Left forelimb (tissue), 1 donor: ENCODE measurements at places on chromosomes 12 and 14.

DNA sequence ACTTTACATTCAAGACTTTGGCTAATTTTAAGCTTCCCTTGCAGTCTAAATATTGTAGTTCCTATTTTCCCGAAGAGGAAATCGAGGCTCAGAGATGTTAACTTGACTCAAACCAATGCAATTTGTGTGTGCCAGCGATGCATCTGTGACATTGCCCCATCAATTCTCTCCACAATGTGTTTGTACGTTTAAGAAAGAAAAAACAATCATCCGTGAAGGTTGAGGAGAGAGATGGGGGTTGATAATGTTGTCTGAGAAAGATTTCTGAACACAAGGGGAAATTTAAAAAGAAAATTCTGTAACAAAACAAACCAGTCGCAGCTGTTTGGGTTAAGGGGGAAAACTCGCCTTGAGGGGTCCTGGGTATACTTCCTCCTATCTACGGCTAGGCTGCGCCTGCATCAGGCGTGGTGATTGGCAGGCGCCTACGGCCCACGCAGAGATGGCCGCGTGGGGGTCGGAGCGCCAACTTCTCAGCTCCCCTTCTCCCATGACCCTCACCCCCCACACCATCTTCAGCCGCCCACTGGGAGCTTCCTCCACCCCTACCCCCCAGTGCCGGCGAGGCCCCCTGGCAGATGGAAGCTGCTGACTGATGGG lies 12.3 kb downstream of the SIX1 start:
- DNase-seq, result no peak

- DNase-seq, result no peak
Observed at GRCh38 chr12:107242189-107242588, 148.8 kb upstream of the CRY1 start.

- no peak for DNase-seq
Observed at GRCh38 chr12:121712190-121712460, 427 bp upstream of the TMEM120B start.

DNA sequence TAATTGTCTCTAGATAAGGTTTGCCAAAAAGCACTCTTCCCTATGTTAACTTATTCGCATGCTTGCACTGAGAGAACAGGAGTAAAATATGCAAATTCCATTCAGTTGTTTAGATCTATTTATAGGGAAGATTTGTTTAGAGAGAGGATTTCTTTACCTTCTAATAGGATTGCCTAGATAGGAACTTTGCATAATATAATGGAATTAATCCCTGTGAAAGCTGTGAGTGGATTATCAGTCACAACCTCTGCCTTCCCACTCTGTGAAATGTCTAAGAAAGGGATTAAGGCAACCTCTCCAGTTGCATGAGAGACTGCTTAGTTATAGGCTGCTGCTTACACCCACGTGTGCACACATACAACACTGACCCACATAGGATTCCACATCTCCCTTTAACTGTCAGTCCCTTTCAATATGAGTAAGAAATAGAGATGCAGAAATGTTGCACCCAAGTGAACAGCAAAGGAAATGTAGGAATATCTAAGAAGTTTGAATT lies 83.2 kb downstream of the ALG10B start:
- no peak for DNase-seq

DNA sequence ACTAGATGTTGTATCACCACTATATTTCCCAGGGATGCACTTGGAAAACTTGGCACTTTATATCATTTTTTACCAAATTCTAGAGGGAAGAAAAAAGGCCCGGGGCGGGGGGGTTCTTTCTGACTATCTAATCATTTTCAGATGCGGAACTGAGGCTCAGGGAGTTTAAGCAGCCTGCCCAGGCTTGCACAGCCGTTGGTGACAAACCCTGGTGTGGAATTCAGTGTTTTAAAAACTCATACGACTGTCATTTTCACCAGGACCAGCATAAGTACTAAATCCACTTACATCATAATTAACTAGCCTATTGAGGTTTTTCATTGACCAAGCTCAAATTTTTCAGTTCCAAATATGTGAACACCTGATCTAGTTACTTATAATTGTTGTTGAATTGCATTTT lies 181.0 kb downstream of the IPO8 start:
- DNase-seq, result no peak

GRCh38 chr12:124626971-124627411 lies 59.6 kb upstream of the NCOR2 start:
- peak; percentile 80 for DNase-seq

GRCh38 chr12:68113644-68114043 lies 45.9 kb downstream of the IFNG start:
- no peak for DNase-seq

DNA sequence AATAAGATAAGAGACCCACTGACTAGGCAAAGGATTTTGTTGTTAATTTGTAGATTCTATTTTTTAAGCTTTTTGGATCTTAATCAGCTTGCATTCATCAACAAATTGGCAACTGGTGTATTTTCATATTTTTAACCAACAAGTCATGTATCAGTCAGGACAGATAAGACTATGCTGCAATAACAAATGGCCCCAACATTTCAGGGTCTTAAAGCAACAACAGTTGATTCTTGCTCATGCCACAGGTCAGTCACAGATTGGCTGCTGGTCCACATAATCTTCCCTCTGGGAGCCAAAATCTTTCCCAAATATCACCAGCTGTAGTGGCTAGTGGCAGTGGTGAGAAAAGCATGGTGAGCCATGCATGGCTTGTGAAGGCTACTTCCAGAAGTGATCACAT lies 21.9 kb upstream of the SERPINA12 start:
- DNase-seq, result no peak

GRCh38 chr12:53476769-53477209 lies 22.5 kb downstream of the MAP3K12 start:
- no peak for DNase-seq

DNA sequence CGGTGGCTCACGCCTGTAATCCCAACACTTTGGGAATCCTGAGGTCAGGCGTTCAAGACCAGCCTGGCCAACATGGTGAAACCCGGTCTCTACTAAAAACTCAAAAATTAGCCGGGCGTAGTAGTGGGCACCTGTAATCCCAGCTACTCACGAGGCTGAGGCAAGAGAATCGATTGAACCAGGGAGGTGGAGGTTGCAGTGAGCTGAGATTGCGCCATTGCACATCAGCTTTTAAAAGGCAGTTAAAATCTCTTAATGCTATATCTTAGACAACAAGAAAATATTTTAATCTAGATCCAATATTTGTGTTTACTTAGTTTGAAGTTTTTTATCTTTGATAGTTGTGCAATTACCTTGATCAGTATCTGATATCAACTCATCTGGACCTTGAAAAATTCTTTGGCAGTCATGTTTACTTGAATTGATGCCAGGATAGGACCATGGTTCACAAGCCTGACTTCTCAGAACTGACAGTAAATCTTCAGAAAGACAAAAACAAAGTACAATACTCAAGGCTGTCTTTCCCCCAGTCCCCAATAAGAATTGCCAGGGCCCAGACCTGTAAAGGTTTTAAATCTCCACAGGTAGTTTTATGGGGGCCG lies 135.0 kb upstream of the AEBP2 start:
- no peak for DNase-seq

DNA sequence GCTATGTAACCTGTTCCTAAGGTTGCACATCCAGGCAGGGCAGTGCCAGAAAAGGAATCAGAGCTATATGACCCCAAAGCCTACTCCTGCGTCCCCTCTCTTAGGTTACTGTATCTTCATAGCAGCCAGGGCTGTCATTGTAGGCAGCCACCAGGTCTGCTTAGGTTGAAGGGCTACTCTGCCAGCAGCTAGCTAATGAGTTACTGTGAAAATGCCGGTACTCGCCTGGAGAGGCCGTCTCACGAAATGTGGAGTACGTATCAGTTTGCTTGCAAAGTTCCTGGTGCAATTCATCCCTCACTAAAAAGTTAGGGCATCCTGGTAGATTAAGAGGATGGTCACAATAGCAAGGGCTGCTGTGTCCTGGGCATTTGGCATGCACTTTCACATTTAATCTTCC lies 50.9 kb downstream of the RPH3A start:
- no peak for DNase-seq

DNA sequence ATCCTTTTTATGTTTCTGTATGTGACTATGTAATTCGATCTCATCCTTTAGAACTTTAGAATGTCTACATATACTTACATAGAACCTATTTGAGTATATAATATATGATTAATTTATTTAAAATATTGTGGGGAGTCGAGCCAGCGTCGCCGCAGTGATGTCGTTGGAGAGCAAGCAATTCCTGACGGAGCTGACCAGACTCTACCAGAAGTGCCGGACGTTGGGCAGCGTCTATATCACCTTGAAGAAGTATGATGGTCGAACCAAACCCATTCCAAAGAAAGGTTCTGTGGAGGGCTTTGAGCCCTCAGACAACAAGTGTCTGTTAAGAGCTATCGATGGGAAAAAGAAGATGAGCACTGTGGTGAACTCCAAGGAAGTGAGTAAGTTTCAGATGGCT lies 6.4 kb upstream of the CD27 start:
- no peak for DNase-seq

DNA sequence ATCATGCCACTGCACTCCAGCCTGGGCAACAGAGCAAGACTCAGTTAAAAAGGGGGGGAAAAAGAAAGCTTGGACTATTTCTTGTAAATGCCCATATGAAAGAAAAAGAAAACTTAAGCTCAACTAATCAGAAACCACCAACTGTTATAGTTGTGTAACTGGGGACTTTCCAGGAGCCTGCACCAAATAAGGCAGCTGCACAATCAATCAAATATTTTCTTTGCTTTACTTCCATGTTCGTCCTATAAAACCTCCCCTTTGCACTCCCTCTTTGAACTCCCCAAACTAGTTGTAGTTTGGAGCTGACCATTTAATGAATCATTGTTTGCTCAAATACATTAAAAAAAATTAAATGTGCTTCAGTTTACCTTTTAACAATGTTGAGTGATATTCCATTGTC lies 54.9 kb downstream of the OTOGL start:
- DNase-seq, result no peak
